ENCODE measurements at places on chromosomes 11 and 22. TPM values are rescaled to one million over a fixed set of nuclear protein-coding genes. Genes with fewer than 3 reads are reported as not detected.

The PGGHG gene
- 6.2 TPM for total RNA-seq

The MMP11 gene
- total RNA-seq = 2.0 TPM

DNA sequence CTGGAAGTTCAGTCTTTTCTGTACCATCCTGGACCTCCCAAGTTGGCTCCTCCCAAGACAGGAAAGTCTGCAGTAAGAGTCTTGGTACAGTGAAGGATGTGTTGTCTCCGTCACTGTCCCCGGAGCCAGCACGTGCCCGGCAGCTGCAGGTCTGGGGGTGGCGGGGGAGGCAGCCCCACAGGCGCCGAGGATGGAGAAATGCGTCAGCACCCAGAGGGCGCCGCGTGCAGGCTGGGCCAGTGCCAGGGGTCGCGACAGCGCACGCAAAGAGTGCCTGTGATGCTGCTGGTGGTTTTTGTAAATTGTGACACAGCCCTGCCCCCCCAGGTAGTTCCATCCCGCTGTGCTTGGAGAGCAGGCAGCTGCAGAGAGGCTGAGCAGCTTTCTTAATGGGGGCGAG, 1200.5 kb downstream of the BRD1 start:
- DNase-seq = no peak

- DNase-seq = no peak
These were observed 34.1 kb downstream of the CSNK2A3 start for GRCh38 chr11:11318961-11319360.

GRCh38 chr11:17439316-17439782, 37.3 kb downstream of the ABCC8 start:
- no peak for DNase-seq

- peak; percentile 43 for DNase-seq
These were observed 9.3 kb downstream of the INS start for GRCh38 chr11:2151500-2152257.

The MS4A12 gene
- total RNA-seq = not detected

All from MG63 (cell line).